ENCODE measurements at places on chromosomes 3 and 15. TPM values are rescaled to one million over a fixed set of nuclear protein-coding genes. Genes with fewer than 3 reads are reported as not detected.
A peak's percentile ranks its signal among the peaks of the same experiment; 100 is the strongest.

Gene LNP1
- polyA plus RNA-seq = 12.9 TPM

Gene PRRT3
- 4.2 TPM for polyA plus RNA-seq

Gene LRRC2
- polyA plus RNA-seq = 0.44 TPM

Gene GNAT1
- not detected for polyA plus RNA-seq

Gene CFAP91
- polyA plus RNA-seq = 4.0 TPM

Gene P2RY12
- 1.6 TPM for polyA plus RNA-seq

Gene GRAMD1C
- 6.9 TPM for polyA plus RNA-seq

Gene P2RY1
- 17.5 TPM for polyA plus RNA-seq

GRCh38 chr15:85406916-85407315 is 26.5 kb downstream of the AKAP13 start:
- DNase-seq = no peak

DNA sequence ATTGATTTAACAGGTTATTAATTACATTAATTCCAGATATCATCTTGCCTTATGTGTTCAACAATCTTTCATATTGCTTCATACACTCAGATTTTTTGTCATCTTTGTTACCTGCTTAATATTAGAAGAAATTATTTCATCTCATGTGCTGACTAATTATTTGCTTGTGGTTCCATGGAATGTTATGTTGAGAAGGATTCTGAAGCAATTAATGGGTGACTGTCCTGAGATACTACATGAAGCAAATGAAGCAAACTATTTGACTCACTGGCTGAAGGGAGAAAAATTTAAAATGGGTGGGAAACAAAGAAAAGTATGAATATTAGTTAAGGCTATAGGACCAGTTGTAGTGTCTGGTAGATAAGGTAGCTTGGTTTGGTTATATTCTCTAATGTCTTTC is 443.8 kb upstream of the EPHA6 start:
- no peak for DNase-seq

GRCh38 chr3:44761101-44761423 is 357 bp downstream of the KIAA1143 start:
- DNase-seq = no peak

DNA sequence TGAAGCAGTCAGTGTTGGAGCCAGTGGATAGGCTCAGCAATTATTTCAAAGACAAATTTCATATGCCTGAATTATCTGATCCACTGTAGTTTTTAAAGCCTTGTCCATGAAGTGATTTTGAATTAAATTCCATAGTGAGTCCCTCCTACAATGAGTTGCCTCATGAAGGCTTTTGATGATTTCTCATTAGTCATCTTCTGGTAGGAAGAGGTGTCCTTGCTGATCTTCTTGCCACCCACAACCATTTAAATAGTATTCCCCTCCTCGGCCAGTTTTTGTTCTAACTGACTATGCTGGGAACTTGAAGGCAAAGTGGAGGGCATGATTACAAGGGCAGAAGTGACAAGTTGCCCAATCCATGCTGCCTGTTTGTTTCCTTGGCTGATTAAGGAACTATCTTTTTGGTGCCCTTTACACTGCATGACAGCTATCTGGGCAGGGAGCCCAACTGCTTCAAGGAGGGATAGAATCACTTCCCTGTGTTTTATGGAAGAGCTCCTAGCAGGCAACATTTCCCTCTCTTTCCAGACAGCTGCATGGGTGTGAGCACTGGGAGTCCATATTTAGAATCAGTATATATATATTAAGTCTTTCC is 617.5 kb downstream of the ZPLD1 start:
- DNase-seq = peak; percentile 33

GRCh38 chr3:65166531-65166930 is 478.7 kb upstream of the ADAMTS9 start:
- DNase-seq = no peak

DNA sequence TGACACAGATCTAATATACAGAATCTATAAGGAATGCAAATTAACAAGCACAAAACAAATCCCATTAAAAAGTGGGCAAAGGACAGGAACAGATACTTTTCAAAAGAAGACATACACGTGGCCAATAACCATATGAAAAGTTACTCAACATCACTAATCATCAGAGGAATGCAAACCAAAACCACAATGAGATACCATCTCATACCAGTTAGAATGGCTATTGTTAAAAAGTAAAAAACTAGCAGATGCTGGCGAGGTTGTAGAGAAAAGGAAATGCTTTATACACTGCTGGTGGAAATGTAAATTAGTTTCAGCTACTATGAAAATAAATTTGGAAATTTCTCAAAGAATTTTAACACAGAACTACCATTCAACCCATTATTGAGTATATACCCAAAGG is 50.7 kb downstream of the ADAMTS17 start:
- DNase-seq = no peak

DNA sequence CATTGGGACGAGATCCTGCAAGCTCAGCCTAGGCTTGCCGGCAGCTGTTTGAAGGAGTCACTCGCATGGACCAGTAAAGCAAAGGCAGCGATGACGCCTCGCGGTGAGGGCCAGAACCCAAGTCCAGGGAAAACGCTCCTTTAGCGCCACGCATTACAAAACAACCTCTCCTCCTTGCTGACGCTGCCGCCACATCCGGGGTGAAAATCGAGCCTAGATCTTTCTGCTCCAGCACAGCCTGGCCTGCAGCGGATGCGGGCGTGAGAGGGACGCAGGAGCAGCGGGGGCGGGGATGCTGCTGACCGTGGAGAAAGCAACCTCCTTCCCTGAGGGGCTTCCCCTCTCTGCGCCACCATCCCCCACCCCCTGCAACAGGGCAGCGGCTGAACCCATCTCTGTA is 46.7 kb downstream of the CASR start:
- no peak for DNase-seq

DNA sequence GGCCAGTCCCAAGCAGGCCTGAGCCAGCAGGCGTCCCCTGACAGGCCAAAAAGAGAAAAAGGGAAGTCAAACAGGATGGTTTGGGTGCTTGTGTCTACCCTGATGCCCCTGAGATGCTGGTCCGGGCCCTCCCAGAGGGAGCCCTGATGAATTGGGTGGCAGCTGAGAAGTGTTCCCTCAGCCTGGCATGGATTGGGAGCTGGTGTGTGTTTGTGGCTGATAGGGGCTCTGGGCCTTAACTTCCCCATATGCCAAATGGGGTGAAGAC is 1.4 kb downstream of the FBLN2 start:
- no peak for DNase-seq

- DNase-seq = no peak
These were observed 16.0 kb downstream of the ANKRD28 start for GRCh38 chr3:15781637-15782402.

DNA sequence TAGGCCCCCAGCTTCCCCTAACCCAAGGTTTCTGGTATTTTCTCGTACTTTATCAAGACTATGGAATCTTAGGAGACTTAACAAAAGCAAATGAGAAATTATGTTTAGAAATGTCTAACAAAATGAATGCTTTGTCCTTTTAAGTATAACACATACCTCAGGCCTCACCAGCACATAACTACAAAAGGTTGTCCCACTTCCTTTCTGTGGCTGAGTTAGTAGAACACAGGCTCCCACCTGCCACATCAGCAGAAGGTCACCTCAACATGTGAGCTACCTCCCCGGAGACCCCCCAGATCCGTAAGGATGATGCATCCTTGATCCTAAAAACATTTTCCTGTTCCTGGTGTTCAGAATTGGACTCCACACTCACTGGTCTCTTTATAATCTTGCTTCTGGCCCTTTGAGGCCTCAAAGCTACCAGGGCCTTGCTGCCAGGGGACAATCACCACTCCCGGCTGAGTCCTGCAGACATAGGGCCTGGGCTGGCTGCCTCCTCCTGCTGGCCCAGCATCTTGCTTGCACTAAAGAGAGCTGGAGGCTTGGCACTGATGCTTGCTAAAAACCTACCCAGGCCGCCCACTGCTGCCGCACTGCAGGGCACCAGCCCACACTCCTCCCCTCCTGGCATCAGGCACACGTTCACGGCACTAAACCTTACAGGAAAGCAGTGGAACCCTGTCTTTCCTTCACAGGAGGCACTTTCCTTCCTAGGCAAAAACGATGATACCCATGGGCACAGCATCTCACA is 2.9 kb downstream of the CCRL2 start:
- no peak for DNase-seq

DNA sequence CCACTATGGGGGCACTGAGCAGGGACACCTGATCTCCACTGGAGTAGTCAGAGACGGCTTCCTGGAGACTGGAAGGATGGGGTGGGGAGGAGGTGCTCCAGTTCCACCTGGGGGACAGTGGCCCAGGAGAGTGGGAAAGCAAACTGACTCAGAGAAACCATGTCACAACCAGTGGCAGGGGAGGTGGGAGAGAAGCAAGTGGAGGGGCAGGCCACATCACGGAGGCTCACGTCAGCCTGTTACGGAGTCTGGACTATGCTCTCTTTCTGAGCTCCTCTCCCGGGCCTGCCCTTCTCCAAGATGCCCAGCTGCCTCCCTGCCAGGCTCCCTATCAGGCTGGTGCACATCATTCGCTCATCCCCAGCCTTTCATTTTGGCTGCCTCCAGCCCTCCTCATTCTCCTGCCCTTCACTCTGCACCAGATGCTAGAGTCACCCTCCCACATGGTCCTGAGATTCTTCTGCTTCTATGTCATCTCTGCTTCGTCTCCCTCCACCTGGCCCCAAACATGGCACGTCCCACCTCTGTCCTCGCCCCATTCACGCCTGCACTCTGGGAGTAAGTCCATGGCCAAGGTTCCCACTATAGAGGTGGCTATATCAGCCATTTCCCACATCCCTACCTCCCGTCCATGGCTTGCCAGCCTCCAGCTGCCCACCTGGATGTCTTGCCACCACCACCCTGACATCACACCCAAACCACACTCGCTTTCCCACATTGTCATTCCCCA is 100.3 kb downstream of the ADCY5 start:
- no peak for DNase-seq

- no peak for DNase-seq
These were observed 528.2 kb upstream of the CBLB start for GRCh38 chr3:106397006-106397405.

GRCh38 chr15:87365186-87365585 is 891.4 kb downstream of the NTRK3 start:
- DNase-seq = no peak

DNA sequence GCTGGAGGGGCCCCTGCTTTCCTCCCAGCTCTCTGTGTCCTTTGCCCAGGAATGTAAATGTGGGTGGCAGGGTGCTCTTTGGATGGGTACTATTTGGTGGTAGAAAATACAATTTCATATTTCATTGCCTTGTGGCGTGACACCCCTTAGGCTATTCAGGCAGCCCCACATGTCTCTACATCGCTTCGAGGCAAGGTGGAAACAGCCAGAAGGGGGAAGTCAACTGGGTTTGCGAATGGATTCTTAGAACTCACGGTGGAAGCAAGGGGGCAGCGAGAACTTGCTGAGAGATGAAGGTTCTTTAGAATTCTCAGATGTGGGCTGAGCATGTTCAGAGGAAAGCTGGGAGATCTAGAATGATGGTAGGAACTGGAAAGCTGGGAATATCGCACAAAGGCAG is 25.3 kb downstream of the PLA2G4D start:
- no peak for DNase-seq

DNA sequence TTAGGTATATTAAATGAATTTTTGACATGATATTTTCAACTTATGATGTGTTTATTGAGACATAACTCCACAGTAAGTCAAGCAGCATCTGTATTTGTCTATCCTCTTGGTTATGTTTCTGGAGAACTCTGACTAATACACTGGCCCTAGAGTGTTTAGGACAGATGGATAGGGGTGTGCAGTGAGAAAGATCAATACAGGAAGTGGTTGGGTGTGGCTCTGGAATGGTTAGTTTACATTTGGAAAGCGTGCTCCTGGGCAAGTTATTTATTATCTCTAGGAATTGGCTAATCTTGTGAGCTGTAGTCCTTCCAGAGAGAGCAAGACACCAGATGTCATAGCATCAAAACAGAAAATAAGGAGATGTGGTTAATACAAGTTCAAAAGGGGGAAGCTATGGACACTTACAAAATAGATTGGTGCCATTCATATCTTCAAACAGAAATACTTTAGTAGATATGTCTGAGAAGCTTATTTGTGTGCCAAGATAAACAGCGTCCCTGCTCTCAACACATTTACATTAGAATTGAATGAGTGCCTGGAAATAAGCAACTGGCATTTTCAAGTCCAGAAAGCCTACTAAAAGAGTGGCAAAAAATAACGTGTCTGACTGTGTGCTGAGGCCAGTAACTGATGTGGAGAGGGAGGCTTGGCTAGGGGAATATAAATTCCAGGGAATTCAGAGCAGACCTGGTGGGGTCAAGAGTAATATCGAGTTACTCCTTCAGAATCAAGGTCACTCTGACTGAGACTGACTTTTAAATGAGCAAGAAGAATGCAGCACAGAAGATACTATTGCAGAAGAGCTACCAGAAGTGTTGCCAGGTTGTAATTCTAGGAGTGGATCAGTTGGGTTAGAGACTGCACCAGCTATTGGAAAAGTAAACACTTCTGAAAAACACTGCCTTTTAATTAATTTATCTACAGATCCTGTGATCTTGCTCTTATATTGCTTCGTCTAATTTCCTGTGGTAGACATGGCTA is 33.4 kb upstream of the PLAAT1 start:
- DNase-seq = no peak

- DNase-seq = no peak
These were observed 35.3 kb downstream of the ANXA2 start for GRCh38 chr15:60362321-60363086.

DNA sequence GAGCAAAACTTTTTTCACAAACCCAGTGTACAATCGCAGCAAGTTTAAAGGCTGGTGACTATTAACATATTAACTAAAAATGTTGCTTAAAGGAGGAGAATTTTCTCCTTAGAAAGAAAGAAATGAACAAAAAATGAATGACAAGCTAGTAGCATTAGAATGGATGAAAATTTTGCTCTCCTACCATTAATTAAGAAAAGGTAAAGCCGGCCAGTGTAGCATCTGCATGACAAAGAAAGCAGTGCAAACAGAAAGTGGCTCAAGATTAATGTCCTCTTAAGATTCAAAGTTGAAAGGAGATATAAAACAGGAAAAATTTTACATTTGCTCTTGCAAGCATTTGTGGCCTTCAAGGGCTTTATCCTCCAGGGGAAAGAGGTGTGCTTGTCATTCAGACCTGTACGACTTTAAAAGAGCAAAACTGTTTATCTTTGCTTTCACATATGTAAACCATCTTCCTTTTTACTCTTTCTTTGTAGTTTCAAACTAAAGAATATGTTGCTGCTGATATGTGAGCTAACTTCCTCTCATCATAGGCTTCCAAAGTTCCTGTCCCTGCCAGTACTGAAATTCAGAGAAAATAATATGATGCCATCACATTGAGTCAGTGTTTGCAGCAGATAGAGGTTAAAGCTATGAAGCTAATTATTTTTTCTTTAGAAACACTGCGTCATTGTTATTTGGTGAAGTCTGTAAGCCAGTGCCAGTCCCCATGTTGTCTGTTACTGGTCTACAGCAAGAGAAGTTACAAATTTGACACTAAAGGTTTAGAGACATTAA is 439.1 kb upstream of the GRM7 start:
- no peak for DNase-seq

- no peak for DNase-seq
These were observed 42.5 kb upstream of the MYO5C start for GRCh38 chr15:52338058-52338457.

All from left lung (tissue), 14 donors.